RWPE1 (cell line): ENCODE measurements at places on chromosomes 7 and 10.

- no peak for DNase-seq
These were observed 38.6 kb upstream of the CNPY1 start for GRCh38 chr7:155584763-155585531.

GRCh38 chr10:70752571-70752970 is 32.6 kb downstream of the TBATA start:
- no peak for DNase-seq

DNA sequence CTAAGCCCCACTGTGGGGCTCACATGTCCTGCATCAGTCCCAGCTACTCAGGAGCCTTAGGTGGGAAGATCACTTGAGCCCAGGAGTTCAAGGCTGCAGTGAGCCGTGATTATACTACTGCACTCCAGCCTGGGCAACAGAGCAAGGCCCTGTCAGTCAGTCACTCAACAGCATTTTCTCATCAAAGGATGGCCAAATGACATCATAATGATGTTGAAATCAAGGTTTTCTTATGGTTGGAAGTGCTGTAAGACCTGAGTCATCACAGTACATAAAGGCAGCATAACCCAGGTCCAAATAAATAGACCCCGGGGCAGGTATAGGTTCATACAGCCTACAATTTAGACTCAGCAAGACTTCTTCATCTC is 341.1 kb downstream of the PARD3 start:
- DNase-seq, result peak; percentile 64

DNA sequence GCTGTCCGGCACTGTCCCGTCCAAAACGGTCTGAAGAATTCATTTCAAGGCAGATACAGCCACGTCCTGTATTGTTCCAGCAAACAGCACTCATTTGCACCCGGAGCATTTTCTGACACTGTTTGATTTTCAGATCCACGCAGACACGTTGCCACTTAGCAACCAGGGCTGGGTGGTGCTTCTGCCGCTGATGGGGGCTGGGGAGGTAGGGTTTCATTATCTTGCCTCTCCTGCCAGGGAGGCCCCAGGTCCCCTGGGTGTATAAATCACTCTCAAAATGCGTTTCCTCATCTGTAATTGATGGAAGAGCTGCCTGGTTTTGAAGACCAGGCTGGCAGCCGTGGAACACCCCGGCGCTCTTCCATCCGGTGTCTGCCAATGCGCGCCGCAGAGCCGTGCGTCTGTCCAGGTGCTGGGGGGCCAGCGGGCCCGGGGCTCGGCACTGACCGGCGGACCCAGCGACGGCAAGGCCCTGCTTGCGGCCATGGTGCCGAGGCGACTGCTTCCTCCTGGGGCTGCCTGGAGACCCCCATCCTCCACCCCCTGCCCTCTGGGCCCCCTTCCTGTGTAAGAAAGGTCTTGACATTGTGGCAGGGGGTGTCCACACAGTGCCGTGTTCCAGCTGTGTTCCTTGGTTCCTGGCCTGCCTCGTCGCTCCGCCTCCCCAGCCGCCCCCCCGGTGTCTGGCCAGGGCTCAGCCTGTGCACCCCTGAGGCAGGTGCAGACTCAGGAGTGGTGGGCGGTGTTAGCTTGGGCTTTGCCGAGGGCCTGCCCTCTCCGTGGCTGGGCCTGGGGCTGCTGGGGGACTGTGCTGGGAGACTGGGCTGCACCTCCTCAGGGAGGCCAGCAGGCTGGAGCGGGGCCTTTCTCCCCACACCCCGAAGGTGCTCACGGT is 16.6 kb downstream of the ADGRA1 start:
- no peak for DNase-seq

- DNase-seq, result peak; percentile 12
These were observed 74.4 kb upstream of the LSM8 start for GRCh38 chr7:118109607-118110006.

DNA sequence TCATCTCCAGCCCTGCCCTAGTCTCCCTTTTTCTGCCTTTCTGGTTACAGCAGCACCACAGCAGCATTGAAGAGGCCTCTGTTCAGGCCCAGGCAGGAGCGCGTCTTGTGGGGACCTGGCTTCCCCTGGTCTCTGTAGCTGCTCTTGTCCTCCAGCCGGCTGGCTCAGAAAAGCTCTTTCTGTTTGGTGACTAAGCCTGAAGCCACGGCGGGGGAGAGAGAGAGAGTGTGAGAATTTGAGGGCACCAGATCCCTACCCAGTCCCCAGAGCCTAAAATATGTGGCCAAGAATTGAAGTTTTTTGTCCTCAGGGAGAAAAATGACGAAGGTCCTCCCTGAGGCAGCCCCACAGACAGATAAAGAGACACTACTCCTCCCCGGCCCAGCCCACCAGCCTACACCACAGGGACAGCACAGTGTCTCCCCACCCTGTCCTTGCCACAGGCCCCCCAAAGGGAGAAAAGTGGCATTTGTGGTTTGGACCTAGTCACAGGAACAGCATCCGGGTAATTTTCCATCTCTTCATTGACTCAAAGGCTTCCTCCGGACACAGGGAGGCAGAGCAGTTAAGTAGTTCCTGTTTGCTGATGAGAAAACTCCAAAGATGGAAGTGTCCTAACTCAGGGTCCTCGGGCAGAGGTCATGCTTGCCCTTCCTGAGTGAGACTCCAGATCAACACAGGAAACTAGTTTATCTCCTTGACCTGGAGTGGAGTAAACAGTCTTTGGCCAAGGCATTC is 13.3 kb upstream of the FAM180A start:
- no peak for DNase-seq

DNA sequence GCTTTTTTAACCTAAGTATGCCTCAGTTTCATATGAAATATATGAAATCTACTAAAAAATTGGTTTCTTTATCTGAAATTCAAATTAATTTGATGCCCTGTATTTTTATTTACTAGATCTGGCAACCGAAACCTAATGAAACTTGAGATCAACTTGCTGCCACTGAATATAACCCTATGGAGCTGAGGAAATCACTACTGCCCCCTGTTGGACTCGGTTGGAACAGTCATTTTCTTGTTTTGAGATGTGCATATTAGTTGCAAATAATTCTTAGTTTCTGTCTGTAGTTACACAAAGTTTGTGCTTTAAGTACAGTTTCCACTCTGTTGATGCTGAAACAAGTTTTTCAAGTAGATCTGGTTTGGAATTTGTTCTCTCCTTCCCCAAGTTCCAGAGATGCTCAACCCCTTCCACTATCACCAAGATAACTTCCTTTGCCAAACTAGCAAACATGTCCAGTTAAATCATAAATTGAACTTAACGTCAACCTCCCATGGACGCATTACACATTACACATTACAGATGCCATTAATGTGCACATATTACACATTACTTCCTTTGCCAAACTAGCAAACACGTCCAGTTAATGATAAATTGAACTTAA is 22.2 kb upstream of the EXOC4 start:
- DNase-seq, result no peak

GRCh38 chr7:50851891-50852290 is 69.2 kb upstream of the GRB10 start:
- no peak for DNase-seq

DNA sequence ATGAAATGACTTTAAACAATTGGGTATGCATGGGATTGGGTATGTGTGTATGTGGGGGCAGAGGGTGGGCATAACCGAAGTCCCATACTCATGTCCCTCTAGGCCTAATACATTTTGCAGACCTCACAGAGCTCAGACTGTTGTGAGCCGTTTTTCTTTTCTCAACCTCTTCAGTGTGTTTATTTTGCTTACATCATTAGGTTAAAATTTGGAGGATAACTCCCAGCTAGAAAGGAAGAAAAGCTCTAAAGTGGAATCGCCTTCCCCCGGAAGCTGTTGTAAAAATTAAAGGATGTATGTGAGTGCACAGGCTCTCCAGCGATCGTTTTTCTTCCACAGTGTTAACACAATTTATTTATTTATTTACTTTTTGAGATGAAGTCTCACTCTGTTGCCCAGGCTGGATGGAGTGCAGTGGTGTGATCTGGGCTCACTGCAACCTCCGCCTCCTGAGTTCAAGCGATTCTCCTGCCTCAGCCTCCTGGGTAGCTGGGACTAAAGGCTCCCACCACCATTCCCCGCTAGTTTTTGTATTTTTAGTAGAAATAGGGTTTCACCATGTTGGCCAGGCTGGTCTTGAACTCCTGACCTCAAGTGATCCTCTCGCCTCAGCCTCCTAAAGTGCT is 1.5 kb upstream of the H2AZ2 start:
- DNase-seq, result no peak

- DNase-seq, result no peak
These were observed 186.4 kb downstream of the LRRC4 start for GRCh38 chr7:127844707-127845331.

DNA sequence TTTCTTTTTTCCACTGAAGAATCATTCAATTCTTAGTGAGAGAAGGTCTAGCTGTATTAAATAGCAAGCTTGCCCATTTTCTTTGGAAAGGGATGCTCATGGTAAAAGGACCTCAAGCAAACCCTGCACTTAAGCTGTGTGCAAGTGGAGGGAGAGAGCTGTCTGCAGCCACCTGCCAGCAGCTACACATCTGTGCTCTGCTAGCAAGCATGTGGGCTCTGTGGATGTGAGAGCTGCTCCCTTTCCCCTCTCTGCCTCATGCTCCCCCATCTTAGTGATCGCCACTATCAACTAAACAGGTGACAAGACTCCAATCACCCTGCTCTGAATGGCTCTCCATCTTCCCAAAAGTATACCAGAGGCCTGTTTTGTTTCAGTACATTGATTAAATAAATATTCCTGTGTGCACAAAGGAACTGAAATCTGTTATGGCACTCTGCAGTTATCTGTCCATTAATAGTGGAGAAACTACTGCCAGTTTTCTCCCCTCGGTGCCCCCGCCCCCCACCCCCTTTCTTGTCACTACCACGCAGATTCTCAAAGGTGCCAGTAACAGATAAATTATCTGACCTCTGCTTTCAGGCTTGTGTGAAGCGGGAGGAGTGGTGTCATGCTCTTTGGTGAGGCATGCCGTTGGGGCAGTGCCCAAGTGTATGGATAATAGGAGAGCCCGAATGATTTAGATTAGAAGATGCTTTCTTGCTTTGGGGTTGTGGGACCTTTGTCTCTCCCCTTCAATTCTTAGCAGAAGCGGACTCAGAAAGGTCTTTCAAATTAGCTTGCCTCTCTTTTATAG is 26.4 kb downstream of the AUTS2 start:
- no peak for DNase-seq

- DNase-seq, result peak; percentile 16
These were observed 312.0 kb downstream of the RNLS start for GRCh38 chr10:88270871-88271713.

- DNase-seq, result no peak
These were observed 6.5 kb upstream of the VWC2 start for GRCh38 chr7:49766966-49767365.

DNA sequence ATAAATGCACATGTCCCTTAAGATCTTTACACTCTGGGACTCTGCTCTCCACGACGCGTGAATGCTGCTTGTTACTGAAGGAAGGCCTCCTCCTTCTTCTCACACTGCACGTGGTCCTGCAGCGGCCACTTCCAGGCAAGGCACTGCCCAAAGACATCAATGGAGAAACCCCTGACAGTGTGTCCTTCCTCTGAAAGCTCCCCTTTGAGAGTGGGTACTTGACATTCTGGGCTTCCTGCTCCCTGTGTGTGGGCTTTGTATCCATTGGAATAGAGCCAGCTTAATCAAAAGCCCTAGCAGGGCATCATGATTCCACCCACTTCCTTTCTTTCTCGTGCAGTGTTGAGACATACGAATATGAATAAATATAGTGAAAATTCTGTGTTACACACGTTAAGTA is 69.7 kb upstream of the STK17A start:
- no peak for DNase-seq

DNA sequence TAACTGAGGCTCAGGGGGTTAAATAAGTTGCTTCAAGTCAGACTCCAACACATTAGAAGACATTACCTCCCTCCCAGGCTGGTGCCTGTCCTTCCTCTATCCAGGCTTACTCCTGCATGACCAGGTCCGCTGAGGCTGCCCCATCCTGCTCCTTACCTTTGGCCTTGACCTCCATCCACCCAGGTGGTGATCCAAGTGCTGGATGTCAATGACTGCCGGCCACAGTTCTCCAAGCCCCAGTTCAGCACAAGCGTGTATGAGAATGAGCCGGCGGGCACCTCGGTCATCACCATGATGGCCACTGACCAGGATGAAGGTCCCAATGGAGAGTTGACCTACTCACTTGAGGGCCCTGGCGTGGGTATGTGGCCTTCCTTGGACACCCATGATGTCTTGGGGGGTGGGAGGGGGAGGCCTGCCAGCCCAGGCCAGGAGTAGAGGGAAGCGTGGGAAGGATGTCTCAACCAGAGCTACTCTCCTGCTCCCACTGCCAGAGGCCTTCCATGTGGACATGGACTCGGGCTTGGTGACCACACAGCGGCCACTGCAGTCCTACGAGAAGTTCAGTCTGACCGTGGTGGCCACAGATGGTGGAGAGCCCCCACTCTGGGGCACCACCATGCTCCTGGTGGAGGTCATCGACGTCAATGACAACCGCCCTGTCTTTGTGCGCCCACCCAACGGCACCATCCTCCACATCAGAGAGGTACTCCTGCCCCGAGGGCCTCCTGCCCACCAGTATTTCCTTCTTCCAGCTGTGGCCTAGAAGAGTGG is 29.6 kb upstream of the VSIR start:
- DNase-seq, result no peak

- DNase-seq, result no peak
These were observed 80.7 kb upstream of the BTBD16 start for GRCh38 chr10:122190176-122190943.

- DNase-seq, result no peak
These were observed 114.1 kb downstream of the EMX2 start for GRCh38 chr10:117656385-117657367.

DNA sequence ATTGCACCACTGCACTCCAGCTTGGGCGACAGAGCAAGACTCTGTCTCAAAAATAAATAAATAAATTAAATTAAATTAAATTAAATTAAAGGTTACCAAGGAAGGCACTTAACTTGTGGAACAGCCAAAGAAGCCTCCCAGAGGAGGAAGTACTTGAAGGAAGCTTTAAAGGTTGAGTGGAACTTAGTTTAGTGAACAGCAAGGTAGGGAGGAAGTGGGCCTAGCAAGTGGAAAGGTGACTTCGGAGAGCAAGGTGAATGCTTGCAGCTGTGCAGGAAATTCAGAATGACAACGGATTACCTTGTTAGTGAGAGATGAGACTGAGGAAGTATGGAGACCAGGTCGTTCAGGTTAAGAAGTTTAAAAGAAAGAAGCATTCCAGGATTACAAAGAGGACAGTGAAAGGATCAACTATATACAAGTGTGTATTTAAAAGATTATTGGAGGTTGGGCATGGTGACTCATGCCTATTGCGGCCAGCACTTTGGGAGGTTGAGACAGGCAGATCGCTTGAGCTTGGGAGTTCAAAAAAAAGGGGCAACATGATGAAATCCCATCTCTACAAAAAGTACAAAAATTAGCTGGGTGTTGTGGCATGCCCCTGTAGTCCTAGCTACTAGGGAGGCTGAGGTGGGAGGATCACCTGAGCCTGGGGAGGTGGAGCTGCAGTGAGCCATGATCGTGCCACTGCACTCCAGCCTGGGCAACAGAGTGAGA is 12.8 kb upstream of the RPEL1 start:
- no peak for DNase-seq

DNA sequence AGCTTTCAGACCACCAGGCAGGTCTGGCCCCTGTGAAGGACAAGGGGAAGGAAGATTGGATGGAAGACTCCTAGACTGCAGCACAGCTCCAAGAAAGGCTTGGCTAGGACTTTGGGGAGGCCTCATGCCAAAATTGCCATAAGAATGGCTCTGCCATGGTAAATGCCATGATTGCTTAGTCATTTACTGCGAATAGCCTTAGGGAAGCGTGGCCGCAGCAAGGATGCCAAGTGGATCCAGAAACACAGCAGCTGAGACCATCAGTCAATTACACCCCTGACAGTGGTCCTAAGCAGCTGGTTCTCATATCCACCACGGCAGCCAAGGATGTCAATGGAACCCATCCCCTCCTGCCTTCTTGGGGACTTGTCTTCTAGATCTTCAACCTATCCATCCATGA is 88.2 kb upstream of the AUTS2 start:
- DNase-seq, result no peak
